ENCODE measurements at places on chromosomes 13 and 19.

- DNase-seq, result peak; percentile 60
These were observed 71.6 kb downstream of the SHISA2 start for GRCh38 chr13:25980255-25980654.

GRCh38 chr13:73335210-73335609 lies 276.4 kb downstream of the KLF5 start:
- no peak for DNase-seq

- no peak for DNase-seq
These were observed 523.5 kb downstream of the MYO16 start for GRCh38 chr13:109152941-109153340.

DNA sequence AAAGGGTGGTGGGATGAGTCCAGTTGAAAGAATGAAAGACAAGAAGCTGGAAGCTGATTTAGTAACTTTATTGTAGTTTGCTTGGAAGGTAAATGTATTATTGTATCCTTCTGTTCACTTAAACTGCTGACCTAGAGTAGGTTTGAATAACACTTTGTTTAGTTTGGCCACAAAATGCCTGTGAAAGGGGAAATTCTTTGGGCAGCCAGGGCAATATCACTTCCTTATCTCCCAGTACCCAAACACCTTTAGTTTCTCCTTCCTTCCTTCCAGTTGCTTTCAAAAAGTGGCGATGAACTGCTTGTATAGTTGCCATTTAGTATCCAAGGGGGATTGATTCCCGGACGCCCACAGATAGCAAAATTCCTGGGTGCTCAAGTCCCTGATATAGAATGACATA lies 120.1 kb downstream of the PAN3 start:
- DNase-seq, result no peak

- no peak for DNase-seq
These were observed 75.6 kb upstream of the KLF5 start for GRCh38 chr13:72983085-72983768.

- no peak for DNase-seq
These were observed 260.9 kb downstream of the MTUS2 start for GRCh38 chr13:29081036-29081435.

- DNase-seq, result no peak
These were observed 238.5 kb upstream of the STARD13 start for GRCh38 chr13:33524086-33524485.

- DNase-seq, result no peak
These were observed 2.4 kb upstream of the PPP1R37 start for GRCh38 chr19:45090606-45091005.

GRCh38 chr19:41334793-41335192 lies 18.9 kb downstream of the TGFB1 start:
- DNase-seq, result no peak

DNA sequence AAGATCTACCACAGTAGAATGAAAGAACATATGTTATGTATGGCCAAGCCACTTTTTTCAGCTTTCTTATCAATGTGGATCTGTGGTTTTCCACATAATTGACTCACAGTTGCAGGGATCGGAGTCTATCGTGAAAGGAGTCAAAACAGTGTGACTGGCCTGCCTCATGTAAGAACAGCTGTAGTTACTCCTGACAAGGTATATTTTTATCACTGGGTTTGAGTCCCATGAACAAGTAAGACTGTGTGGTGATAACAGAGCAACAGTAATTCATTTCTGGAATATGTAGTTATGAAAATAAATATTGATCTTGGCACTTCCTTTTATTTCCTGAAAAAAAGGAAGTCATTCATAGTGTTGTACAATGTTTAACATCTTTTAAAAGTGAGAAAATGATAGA lies 416.6 kb downstream of the KLF12 start:
- DNase-seq, result no peak

GRCh38 chr13:48625413-48626076 lies 28.2 kb upstream of the CYSLTR2 start:
- DNase-seq, result no peak

- DNase-seq, result no peak
These were observed 5.1 kb downstream of the ATG4D start for GRCh38 chr19:10548746-10549276.

DNA sequence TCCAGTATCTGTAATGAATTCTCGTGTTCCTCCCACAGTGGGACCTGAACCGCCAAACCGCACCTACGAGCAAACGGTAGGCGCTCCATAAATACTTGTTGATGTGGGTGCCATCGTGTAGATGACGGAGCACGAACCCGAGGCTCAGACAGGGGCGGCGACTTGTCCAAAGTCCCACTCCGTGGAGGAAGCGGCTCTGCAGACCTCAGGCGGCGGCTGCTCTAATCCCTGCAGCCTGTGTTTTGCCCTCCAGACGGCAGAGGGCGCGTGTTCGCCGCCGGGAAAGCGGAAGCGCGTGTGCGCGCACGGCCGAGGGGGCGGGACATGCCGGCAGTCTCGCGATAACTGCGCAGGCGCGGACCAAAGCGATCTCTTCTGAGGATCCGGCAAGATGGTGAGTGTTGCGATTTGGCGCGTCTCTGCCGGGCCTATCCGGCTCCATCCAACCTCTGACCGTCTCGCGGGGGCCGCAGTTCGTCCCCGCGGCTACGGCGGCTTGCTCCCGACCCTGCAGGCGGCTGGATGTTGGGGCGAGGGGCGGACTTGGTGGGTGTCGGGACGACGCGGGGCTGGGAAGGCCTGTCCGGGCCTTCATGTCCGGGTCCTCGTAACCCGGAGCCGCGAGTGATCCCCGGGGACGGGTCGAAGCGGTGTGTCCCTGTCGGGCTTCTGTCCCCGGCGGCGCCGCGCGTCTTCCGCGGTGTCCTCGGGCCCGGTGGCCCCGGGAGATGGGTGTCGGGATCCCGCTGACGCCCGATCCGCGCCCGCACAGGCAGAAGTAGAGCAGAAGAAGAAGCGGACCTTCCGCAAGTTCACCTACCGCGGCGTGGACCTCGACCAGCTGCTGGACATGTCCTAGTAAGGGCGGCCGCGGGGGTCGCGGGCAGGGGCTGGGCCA lies at the start of gene RPS15:
TSS of gene RPS15 (plus strand) at position 362 of the 898 bp plus-strand sequence. CDS start at position 392, 30 bp downstream.
- DNase-seq, result peak; percentile 98

DNA sequence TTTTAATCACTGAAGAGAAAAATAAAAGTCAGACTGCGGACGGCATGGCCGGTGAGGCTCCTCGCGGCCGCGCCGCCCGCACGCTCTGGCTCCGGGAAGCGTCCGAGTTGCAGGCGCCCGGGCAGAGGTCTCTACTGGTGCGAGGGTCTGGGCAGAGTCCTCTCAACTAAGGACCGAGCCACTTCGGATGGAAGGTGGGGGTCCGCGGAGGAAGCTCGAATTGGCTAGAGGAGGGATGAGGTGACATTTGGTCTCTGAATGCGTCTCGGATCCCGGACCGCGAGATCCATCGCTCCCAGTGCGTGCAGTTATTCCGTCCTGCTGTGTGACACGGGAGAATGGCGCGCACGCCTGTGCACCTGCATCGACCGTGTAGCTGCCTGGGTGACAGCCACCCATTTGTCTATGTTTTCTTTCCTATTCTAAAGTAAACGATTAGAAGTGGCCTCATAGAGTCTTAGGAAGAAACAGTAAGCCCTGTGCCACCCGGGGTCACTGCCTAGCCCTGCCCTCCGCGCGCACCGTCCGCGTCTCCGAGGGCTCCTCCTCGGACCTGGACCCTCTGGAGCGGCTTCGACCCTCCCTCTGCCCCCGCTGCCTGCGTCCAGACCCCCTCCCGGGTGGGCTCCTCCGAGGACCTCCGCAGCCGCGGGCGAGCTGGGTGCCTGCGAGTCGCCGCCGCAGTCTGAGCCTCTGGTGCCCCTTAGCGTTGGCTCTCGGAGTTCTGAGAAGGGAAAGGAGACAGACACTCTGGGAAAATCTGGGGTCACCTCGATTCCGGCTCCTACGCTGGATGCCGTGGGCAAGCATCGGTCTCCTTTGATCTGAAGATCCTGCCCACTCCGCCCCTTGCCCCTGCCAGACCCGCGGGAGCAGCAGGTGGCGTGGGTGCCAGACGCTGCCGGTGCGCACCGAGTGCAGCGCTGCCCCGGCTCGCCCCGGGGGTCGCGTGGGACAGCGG lies 347.4 kb downstream of the LIG4 start:
- DNase-seq, result peak; percentile 82

GRCh38 chr13:42041684-42042035 lies 6.8 kb upstream of the DGKH start:
- peak; percentile 63 for DNase-seq

GRCh38 chr19:11296264-11296663 lies 304 bp downstream of the TSPAN16 start:
- no peak for DNase-seq

GRCh38 chr13:33318037-33318436 lies 32.5 kb upstream of the STARD13 start:
- no peak for DNase-seq

DNA sequence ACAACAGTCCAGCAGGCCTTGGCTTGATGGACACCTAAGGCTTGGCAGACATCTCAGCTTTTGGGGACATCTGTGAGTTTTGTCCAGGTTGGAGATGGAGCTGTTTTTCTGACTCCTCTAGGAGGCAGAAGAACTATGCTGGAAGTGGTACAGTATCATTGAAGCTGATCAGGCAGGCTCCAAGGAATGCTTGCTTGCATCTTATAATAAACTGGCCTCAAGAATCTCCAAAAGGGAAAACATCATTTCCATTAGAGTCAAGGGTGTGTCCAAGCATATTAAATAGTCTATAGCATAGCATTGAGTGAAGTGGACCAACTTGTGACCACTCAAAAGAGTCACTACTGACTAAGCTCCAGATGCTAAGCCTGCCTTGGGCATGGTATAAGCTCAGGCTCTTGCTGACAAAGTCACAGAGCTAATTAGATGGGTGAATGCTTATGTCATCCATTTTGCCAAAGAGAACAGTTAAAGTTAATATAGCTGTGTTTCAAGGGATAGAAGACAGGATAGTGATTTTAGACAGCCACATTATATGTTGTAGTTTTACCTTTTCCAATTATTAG lies 216.0 kb downstream of the DNAJC15 start:
- DNase-seq, result no peak

- no peak for DNase-seq
These were observed 19.1 kb downstream of the C19orf12 start for GRCh38 chr19:29695765-29696564.

- DNase-seq, result no peak
These were observed 76.7 kb downstream of the MBNL2 start for GRCh38 chr13:97298816-97299215.

DNA sequence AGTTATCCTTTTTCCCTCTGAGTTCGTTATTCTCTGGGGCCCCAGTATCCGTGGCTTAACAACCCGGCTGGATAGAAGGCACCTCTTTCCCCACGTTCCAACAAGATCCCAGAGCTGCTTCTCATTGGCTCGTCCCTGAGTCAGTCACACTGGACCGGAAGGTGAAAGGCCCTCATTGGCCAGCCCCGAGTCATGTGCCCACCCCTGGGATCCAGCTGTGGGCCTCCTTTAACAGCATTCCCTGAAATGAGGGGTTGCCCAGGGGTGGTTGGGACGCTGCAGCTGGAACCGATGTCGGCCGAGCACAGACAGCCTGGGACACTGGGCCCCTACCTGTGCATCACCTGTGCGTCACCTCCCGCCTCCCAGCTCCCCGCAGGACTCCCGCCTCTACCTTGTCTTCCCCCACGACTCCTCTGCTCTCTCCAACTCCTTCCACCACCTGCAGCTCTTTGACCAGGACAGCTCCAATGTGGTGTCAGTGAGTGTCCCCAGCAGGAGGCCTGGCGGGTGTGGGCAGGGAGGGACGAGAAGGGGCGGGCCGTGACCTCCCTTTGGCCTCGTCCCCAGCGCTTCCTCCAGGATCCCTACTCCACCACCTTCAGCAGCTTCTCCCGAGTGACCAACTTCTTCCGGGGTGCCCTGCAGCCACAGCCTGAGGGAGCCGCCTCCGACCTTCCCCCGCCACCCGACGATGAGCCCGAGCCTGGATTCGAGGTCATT lies 4.3 kb downstream of the TBC1D17 start:
- no peak for DNase-seq

- no peak for DNase-seq
These were observed 123.9 kb downstream of the SLC7A1 start for GRCh38 chr13:29471551-29471950.

DNA sequence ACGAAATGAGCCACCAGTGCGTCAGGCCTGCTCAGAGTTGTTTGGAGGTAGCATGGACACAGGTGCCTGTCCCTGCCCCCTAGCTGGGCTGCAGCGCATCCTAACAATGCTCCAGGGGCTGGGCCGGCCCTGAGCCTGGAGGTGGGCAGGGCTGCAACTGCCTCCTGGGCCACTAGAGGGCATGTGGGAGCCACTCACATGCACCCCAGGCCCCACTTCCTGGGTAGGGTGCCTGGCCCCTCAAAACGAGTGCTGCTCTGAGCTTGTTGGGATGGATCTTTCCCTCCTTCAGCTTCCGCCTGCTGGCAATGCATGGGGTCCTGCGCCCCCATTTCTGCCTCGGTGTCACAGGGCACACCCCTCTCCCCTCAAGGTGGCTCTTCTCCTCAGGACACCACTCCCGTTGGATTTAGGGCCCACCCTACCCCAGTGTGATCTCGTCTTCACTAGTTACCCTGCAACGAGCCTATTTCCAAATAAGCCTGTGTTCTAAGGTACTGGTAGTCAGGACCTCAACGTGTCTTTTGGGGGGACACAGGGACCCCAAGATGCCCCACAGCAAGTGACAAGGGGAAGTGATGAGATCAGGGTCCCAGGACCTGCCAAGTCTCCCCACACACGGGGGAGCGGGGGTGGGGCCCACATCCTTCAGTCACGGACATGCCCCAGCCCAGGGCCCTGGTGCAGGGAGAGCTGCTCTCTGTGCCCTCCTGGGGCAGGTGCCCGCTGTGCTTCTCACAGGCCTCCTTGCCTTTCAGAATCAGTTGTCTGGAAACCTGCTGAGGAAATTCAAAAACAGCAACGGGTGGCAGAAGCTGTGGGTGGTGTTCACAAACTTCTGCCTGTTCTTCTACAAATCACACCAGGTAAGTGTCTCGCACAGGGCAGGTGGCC lies 131.3 kb downstream of the STK24 start:
- peak; percentile 85 for DNase-seq

GRCh38 chr13:95123726-95124125 lies 177.5 kb downstream of the ABCC4 start:
- DNase-seq, result no peak

- DNase-seq, result peak; percentile 41
These were observed 19.8 kb downstream of the SERP2 start for GRCh38 chr13:44393391-44393790.

DNA sequence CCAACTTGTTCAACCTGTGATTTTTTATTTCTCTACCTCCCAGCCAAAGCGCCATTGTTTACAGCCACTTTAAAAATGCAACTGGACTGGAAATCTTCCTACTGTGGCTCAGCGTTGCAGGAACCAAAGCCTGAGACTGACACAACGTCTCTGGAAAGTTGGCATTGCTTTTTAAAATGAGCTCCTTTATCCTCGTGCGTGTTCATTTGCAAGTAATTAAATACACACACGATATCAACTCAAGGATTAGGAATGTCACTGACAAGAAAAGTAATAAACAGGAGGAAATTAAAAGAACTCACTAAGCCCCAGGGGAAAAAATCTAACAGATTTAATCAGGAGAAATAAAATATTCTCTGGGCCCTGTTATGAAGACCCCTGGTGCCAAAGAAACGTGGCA lies 184.6 kb upstream of the IRS2 start:
- no peak for DNase-seq

DNA sequence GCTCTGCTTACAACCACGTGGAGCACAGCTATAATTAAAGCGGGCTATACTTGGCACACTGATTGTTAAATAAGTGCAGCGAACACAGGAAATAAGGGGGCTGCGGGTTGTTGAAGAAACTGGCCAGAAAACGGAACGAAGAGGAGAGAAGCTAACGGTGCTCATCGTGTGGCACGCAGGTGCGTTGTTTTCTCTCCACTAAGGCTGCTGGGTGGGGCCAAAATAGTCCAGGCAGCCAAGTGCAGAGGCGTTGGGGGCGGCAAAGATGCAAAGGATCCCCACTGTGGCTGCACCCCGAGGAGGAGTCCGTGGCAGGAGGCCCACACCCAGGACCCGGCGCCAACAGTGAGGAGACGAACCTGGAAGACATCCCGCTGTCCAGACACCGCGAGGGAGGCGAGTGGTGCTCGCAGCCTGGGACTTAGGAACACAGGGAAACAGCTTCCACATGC lies 8.1 kb upstream of the ARL11 start:
- DNase-seq, result no peak

Measured in ecto neural progenitor cell (in vitro differentiated cells).